Stimulated activated CD4-positive, alpha-beta T cell treated with anti-CD3 and anti-CD28 coated beads, TNF-alpha, amount 100 ng/mL, for 4 hours (primary cell): ENCODE measurements at places on chromosomes 12 and 14.

DNA sequence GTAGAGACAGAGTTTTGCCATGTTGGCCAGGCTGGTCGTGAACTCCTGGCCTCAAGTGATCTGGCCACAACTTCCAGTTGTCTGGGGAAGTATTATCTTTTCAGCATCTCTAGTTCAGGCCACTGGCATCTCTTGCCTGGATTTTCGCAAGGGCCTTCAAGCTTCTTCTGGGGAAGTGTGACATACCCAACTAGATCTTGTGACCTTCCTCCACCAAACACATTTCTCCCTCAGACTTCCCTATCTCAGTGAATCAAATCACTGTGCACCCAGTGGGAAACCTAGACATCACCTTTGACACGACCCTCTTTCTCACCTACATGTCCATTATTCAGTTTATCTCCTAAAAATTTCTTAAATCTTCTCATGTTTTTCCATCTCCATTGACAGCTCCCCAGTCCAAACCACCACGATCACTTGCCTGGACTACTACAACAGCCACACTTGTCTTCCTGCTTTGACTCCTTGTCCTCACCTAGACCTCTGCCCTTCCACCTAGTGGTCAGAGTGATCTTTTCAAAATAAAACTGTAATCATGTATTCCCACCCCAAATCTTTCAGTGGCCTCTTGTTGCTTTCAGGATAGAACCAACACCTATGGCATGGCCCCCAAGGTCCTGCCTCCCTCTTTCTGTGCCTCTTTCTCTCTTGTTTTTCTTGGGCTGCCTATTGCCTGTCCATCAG lies 3.3 kb downstream of the EEF1AKMT3 start:
- no peak for DNase-seq

DNA sequence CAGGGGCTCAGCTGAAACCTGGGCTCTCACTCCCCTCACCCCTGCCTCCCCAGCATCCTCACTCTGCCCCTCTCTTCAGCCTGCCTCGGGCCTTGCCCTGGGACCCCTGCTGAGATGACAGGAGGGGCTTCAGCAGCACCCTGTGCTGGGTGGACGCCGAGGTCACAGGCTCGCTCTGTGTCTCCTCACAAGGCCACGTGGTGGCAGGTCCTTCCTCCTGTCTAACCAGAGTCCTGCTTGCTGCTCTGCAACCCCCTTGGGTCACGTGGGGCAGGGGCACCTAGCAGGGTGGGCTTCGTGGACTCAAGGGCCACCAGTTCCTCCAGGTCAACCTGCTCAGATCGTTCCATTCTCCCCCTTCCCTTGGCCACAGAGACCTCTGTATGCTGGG lies 90.4 kb downstream of the TMEM121 start:
- no peak for DNase-seq

- DNase-seq: no peak
These were observed 34.8 kb downstream of the MEG3 start for GRCh38 chr14:100860556-100861187.

DNA sequence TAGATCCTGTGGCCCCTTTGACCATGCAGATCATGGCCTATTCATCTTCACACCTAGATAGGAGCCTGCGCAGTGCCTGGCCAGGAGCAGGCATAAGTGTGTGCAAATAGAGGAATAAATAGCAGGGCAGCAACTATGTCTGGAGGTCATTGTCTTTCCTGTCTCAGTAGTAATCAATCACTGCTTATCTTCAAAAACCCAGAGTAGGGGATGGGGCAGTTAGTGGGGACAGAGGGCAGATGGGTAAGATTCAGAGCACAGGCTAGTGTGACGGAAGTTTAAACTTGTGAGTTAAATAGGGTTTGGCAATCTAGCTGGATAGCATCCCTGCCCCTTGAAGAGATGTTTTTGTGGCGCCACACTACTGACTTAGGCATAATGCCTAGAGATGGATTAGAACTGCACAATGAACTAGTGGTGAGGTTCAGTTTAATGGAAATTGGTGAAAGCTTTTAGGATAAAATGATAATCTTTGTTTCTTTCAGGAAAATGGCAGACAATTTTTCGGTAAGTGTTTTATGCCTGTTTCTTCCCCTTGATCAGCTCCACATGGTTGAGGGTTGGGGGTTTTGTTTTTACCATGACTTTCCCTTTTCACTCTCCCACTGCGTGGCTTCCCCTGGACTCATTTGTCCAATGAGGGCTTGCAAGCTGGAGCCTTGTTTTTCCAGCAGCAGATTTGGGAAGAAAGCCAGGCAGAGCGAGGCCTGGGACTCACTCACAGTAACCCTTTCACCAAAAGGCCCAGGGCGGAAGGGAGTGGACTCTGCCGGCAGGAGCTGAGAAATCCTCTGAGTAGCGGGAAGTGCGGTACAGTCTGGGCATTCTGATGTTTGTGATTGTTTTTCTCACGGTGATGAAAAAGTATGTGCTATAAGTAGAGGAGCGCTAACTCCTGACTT lies 8.1 kb downstream of the LGALS3 start:
- no peak for DNase-seq

- DNase-seq: no peak
These were observed 28.8 kb downstream of the MAP3K9 start for GRCh38 chr14:70780396-70781075.

- no peak for DNase-seq
These were observed 30.7 kb downstream of the TMEM229B start for GRCh38 chr14:67457782-67458181.

GRCh38 chr12:71870416-71870815 lies 30.9 kb downstream of the TBC1D15 start:
- no peak for DNase-seq

GRCh38 chr12:108573317-108573716 lies 10.9 kb downstream of the ISCU start:
- DNase-seq: no peak

- DNase-seq: no peak
These were observed 4.5 kb downstream of the KCNH3 start for GRCh38 chr12:49543221-49543913.

DNA sequence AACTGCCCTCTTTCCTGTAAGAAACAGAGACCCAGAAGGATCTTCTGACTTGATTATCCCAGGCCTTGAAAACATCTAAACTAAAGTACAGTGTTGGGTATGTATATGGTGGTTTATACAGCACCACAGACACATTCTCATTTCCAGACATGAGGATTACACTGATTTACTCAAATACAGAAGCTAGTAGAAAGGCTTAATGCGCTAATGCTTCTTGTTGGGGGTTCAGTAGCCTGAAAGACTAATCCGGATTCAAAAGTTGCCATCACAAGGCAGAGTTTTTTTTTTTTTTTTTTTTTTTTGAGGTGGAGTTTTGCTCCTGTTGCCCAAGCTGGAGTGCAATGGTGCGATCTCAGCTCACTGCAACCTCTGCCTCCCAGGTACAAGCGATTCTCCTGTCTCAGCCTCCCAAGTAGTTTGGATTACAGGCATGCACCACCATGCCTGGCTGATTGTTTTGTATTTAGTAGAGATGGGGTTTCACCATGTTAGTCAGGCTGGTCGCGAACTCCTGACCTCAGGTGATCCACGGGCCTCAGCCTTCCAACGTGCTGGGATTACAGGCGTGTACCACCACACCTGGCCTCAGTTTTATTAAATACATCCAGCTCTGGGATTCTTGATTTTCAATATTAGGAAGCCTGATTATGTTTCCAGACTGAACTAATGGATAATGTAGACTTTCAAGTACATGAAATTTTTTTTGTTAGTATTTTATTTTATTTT lies 46.3 kb upstream of the HECTD1 start:
- DNase-seq: no peak

DNA sequence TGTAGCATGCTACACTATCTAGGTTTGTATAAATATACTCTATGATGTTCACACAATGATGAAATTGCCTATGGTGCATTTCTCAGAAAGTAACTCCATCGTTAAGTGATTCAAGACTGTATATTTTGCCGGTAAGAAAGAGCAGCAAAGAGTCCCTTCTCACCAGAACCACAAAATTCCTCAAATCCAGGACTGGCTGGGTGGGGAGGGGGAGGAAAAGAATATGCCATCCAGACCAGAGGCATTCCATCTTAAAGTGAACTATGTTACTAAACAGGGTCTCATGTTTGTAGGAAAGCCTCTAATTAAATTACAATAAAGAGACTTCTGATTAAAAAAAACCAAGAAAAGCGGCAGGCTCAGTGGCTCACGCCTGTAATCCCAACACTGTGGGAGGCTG lies 11.5 kb downstream of the UBE2N start:
- no peak for DNase-seq

- DNase-seq: no peak
These were observed 2.5 kb downstream of the TEAD4 start for GRCh38 chr12:2961705-2962104.

- DNase-seq: no peak
These were observed 75.9 kb upstream of the RERGL start for GRCh38 chr12:18165889-18166288.

- DNase-seq: no peak
These were observed 8.3 kb downstream of the TMTC2 start for GRCh38 chr12:82694970-82695369.
